ENCODE measurements at places on chromosomes 7 and 10.
A peak's percentile ranks its signal among the peaks of the same experiment; 100 is the strongest.

- DNase-seq, result no peak
Measured at GRCh38 chr10:58932577-58933314, 243.7 kb upstream of the PHYHIPL start.

DNA sequence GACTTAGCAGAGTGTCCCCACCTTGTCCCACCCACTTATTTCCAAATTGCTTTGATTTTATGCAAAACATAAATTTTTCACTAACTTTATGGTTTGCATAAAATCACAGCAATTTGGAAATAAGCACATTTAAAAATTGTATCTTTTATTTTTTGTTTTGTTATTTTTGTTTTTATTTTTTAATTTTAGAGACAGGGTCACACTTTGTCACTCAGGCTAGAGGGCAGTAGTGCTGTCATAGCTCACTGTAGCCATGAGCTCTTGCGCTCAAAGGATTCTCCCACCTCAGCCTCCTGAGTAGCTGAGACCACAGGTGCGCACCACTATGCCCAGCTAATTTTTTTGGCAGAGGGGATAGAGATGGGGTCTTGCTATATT lies 43.2 kb downstream of the APBB1IP start:
- no peak for DNase-seq

GRCh38 chr7:119545118-119545517 lies 727.9 kb upstream of the KCND2 start:
- no peak for DNase-seq

GRCh38 chr7:90720984-90721760 lies 125.1 kb downstream of the CDK14 start:
- peak; percentile 92 for DNase-seq

DNA sequence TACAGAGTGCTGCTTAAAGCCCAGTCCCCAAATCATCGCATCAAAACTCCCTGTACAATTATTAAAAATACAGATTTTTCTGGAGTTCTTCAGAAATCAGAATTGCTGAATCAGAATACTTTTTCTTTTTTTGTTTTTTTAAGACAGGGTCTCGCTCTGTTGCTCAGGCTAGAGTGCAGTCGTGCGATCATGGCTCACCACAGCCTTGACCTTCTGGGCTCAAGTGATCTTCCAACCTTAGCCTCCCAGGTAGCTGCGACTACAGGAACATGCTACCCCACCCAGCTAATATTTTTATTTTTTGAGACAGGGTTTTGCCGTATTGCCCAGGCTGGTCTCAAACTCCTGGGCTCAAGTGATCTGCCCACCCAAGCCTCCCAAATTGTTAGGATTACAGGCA lies 3.9 kb downstream of the BBIP1 start:
- no peak for DNase-seq

DNA sequence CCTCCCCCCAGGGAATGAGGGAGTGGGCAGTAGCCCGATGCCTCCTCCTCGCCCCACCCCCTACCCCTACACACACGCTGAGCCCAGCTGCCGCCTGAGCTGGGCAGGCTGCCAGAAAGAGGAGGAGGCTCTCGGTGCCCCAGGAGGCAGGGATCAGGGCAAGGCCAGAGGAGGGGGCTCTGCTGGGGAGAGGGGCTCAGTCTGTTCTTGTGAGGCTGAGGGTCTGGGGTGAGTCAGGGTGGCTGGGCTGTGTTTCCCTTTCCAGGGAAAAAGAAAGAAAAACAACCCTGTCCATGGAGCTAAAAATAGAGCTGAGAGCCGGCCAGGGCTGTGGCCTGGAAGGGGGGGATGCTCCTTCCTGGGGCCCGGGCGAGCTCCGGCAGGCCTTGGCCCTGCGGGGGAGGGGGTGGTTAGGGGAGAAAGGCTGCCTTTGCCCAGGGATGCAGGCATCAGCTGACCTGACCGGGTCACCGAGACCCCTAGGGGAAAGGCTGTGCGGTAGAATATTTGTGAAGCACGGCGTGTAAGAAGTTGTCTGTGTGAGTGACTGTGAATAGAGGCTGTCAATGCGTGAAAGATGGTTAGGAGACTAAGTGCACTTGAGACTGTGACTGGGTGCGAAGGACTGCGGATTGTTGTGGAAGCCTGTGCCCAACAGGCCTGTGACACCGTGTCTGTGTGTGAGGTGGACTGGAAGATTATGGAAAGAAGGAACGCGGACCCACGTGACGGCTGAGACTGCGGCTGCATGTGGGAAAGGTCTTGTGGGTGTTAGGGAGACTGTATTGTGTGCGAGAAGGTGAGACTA lies 1.2 kb upstream of the LZTS2 start:
- peak; percentile 85 for DNase-seq
